HCT116 (cell line): ENCODE measurements at places on chromosomes 13 and 19. TPM values are rescaled to one million over a fixed set of nuclear protein-coding genes. Genes with fewer than 3 reads are reported as not detected.

The GEMIN7 gene
- total RNA-seq: 35.4 TPM

The ZNF99 gene
- total RNA-seq: not detected

The LENG9 gene
- 9.0 TPM for total RNA-seq

The FXYD5 gene
- total RNA-seq: 123 TPM

The RASL11A gene
- total RNA-seq: 5.0 TPM

The ZNF221 gene
- total RNA-seq: 2.5 TPM

The KLK2 gene
- not detected for total RNA-seq

The COG6 gene
- total RNA-seq: 33.6 TPM

GRCh38 chr19:35310811-35311465 is 18.0 kb upstream of the CD22 start:
- no peak overlapping the region for H3K27ac ChIP-seq
- H3K4me3 ChIP-seq: no peak overlapping the region
- no peaks in the 10 kb centered on the region for H3K36me3 ChIP-seq
- H3K27me3 ChIP-seq: no peaks in the 10 kb centered on the region

GRCh38 chr13:23129331-23129730 is 51.4 kb upstream of the SGCG start:
- no peaks in the 10 kb centered on the region for H3K36me3 ChIP-seq
- no peak for DNase-seq
- no peaks in the 10 kb centered on the region; the same call in 1 of the 2 replicates for H3K27me3 ChIP-seq

- H3K4me3 ChIP-seq: no peak overlapping the region
- peaks cover 5% of the 10 kb centered on the region; the same call in 1 of the 2 replicates for H3K36me3 ChIP-seq
- DNase-seq: no peak
- no peaks in the 10 kb centered on the region for H3K27me3 ChIP-seq
These were observed 9.7 kb upstream of the LENG8 start for GRCh38 chr19:54439174-54439851.

GRCh38 chr13:50552424-50552966 is 291.0 kb downstream of the DLEU7 start:
- H3K36me3 ChIP-seq: no peaks in the 10 kb centered on the region
- no peak overlapping the region for H3K27ac ChIP-seq
- DNase-seq: no peak
- H3K4me3 ChIP-seq: no peak overlapping the region
- H3K4me1 ChIP-seq: no peaks in the 10 kb centered on the region

GRCh38 chr19:58562122-58563033 is 4.0 kb upstream of the UBE2M start:
- 0 out of 2 replicates have a peak overlapping the region, but pooled peaks have one; percentile 4 for H3K27ac ChIP-seq
- no peaks in the 10 kb centered on the region for H3K27me3 ChIP-seq
- peaks cover 6% of the 10 kb centered on the region for H3K4me1 ChIP-seq

GRCh38 chr19:16671652-16672274 is 10.8 kb downstream of the TMEM38A start:
- H3K36me3 ChIP-seq: no peaks in the 10 kb centered on the region
- H3K4me1 ChIP-seq: no peaks in the 10 kb centered on the region
- no peak overlapping the region for H3K4me3 ChIP-seq
- no peak overlapping the region for H3K27ac ChIP-seq
- DNase-seq: no peak
- H3K27me3 ChIP-seq: no peaks in the 10 kb centered on the region

DNA sequence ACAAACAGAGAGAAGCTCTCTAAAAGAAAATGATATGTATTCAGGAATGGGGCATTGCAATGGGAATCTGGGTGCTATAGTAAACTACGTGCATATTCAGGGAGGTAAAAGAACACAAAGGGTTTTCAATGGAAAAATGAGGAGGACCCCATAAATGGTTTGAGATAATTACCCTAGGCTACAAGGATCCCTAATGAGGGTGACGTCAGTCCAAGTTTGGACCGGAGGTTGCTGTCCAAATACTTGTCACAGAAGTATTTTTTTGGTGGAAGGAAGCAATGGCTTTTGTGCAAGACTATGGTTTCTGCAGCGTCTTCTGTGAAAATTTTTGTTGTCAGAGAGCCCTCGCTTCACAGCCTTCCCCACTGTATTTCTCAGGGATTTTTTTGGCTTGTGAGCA is 995 bp upstream of the CEACAM18 start:
- H3K4me1 ChIP-seq: peaks cover 4% of the 10 kb centered on the region; the same call in 1 of the 2 replicates
- H3K4me3 ChIP-seq: no peak overlapping the region
- DNase-seq: no peak
- no peaks in the 10 kb centered on the region for H3K36me3 ChIP-seq
- no peak overlapping the region for H3K27ac ChIP-seq

- peaks cover 8% of the 10 kb centered on the region; the same call in 1 of the 2 replicates for H3K27me3 ChIP-seq
- peaks cover 15% of the 10 kb centered on the region for H3K4me1 ChIP-seq
- no peak overlapping the region for H3K27ac ChIP-seq
- H3K36me3 ChIP-seq: no peaks in the 10 kb centered on the region
- DNase-seq: peak; percentile 33
These were observed 18.0 kb downstream of the KLK4 start for GRCh38 chr19:50893047-50893736.

DNA sequence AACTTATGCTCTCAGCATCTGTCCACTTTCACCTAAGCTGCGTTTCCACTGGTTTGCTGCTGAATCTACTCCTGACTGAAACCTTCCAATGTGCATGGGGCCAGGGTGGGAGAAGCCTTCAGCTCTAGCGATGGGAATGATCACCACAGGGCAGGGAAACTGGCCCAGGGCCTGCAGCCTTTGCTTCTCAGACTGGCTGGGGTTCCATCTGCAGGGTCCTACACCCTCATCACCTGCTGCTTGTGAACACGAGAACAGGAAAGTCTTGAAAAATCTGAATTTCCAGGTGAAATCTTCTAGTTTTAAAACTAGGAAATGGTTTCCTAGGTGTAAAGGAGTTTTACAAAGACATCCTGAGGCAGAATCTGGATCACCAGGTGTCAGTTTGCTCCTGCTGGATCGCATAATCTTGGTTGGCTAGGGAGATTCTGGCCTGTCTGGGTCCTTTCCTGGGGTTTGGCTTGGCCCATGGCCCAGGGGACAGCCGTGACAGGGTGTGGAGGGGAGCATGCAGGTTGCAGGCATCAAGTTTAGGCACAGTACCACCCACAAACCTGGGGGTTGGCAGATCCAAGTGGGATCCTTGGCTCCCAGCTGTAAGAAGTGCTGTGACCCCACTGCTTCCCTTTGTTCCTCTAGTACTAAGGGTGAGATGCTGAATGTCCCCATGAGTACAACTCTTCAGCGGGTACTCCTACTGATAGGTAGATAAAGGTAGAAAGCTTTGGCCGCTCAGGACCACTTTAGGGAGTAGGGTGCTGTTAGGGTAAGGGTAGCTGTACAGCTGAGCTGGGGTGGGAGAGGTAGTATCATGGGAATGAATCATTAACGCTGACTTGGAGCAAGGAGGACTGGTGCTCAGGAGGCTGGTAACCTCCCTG is 1.8 kb upstream of the UBE2M start:
- peaks cover 39% of the 10 kb centered on the region for H3K4me1 ChIP-seq
- no peaks in the 10 kb centered on the region for H3K27me3 ChIP-seq
- peak overlapping the region; percentile 74 for H3K4me3 ChIP-seq
- peak overlapping the region; percentile 98 for H3K27ac ChIP-seq

DNA sequence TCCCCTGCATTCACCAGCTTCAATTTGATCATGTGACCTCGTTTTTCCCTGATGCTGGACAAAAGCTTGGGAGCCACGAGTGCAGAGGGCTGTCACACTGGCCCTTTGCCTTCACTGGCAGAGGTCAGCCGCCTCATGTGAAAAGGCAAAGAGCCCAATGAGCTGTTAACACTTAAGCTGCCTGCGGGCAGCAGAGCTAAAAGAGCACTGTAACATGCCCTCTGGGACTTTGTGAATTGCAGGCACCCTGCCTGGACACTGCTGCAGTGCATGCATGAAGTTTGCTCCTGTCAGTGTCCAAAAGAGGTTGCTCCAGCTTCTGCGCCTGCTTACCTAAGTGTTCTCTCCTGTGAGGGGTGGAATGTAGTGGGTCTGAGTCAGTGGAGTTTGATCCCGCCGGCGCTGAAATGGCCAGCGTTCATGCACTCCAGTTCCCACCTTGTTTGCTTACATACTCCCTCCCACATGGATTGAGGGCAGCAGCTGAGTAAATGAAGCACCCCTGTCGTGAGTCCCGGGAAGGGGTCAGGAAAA is 193.7 kb downstream of the RFC3 start:
- no peak overlapping the region for H3K4me3 ChIP-seq
- no peak overlapping the region for H3K27ac ChIP-seq
- H3K36me3 ChIP-seq: no peaks in the 10 kb centered on the region
- no peaks in the 10 kb centered on the region for H3K27me3 ChIP-seq

GRCh38 chr13:43326100-43326499 is 302.7 kb downstream of the DNAJC15 start:
- H3K27ac ChIP-seq: no peak overlapping the region
- H3K4me3 ChIP-seq: no peak overlapping the region
- no peak for DNase-seq
- H3K36me3 ChIP-seq: no peaks in the 10 kb centered on the region
- H3K27me3 ChIP-seq: no peaks in the 10 kb centered on the region; the same call in 1 of the 2 replicates
- no peaks in the 10 kb centered on the region for H3K4me1 ChIP-seq

GRCh38 chr13:100738176-100738855 is 63.7 kb upstream of the TMTC4 start:
- H3K36me3 ChIP-seq: no peaks in the 10 kb centered on the region
- no peaks in the 10 kb centered on the region for H3K27me3 ChIP-seq
- H3K4me1 ChIP-seq: no peaks in the 10 kb centered on the region
- H3K27ac ChIP-seq: no peak overlapping the region

- no peaks in the 10 kb centered on the region for H3K27me3 ChIP-seq
- H3K4me3 ChIP-seq: no peak overlapping the region
- no peaks in the 10 kb centered on the region for H3K4me1 ChIP-seq
- no peaks in the 10 kb centered on the region for H3K36me3 ChIP-seq
- no peak for DNase-seq
- H3K27ac ChIP-seq: no peak overlapping the region
These were observed 53.0 kb downstream of the EDNRB start for GRCh38 chr13:77865622-77866021.

DNA sequence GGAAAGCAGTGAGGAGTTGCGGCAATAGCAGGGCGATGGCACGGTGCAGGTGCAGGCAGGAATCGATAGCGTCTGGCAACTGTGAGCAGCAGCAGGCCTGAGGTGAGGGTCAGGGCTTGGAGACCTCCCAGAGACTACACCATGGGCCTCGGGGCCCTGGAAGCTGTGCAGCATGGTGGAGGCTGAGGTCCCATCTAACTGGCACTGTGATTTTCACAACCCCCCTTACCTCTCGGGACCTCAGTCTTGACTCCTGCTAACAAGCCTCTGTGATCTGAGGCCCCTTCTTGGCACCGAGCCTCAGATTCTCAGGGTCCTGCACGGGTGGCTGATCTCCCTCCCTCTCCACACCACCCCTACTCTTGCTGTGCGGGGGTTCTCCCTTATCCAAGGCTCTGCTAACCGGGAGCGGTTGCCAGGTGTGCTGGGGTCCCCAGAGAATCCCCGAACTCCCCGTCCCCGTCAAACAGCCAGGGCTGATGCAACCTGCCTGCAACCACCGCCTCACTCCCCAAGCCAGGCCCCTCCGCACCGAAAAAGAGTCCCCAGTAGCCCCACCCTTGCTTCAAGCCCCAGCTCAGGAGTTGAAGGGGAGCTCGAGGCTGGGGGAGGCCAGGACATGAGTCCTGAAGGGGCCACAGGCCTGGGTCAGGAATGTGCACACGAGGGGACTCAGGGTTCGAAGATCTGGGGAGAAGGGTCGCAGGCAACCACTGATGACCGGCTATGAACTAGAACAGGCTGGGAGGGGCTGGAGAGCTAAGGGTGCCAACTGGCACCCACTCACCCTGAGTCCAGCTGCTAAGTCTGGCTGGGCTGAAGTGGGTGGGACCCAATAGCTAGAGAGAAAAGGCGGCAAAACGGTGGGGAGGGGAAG is 4.8 kb upstream of the ATF5 start:
- no peaks in the 10 kb centered on the region for H3K27me3 ChIP-seq
- DNase-seq: no peak
- no peak overlapping the region for H3K4me3 ChIP-seq
- H3K36me3 ChIP-seq: peaks cover 24% of the 10 kb centered on the region

GRCh38 chr13:37392389-37392788 is 206.2 kb downstream of the POSTN start:
- H3K4me3 ChIP-seq: no peak overlapping the region
- H3K27ac ChIP-seq: no peak overlapping the region
- no peak for DNase-seq
- H3K4me1 ChIP-seq: no peaks in the 10 kb centered on the region

DNA sequence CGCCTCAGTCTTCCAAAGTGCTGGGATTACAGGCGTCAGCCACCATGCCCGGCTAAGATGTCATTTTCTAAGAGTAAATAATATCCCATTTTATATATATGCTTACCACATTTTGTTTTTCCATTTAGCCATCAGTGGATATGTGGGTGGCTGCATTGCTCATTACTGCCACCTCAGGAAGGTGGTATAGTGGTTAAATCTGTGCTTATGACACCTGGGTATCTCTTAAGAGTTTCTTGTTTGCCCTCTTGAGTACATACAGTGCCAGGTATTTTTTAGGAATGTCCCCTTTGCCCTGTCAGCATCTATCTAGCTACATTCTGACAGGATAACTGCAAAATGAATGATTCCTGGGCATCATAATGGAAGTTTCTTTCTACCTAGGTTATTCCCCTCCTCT is 14.6 kb downstream of the ZNF69 start:
- H3K4me3 ChIP-seq: no peak overlapping the region
- no peaks in the 10 kb centered on the region for H3K36me3 ChIP-seq
- no peaks in the 10 kb centered on the region for H3K4me1 ChIP-seq
- H3K27ac ChIP-seq: no peak overlapping the region
- DNase-seq: no peak
- H3K27me3 ChIP-seq: no peaks in the 10 kb centered on the region

DNA sequence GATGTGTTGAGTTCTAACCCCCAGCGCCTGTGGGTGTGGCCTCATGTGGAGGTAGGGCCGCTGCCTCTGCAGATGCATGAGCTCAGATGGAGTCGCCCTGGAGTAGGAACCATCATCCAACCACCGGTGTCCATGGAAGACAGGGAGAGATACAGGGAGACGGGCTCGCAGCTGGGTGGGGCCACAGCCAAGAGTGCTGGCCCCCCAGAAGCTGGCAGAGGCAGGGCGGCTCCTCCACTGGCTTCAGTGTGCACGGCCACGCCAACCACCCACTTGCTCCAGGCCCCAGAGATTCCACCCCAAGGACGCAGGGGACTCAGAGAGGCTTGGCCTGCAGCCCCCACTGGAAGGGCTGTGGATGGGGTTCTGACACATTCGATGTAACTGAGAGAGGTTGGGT is 5.4 kb upstream of the MCF2L start:
- H3K4me3 ChIP-seq: no peak overlapping the region
- H3K27ac ChIP-seq: no peak overlapping the region
- H3K27me3 ChIP-seq: no peaks in the 10 kb centered on the region
- H3K4me1 ChIP-seq: peaks cover 2% of the 10 kb centered on the region; the same call in 1 of the 2 replicates
- DNase-seq: no peak

- no peaks in the 10 kb centered on the region for H3K36me3 ChIP-seq
- H3K4me1 ChIP-seq: no peaks in the 10 kb centered on the region
- DNase-seq: no peak
- no peak overlapping the region for H3K27ac ChIP-seq
- H3K27me3 ChIP-seq: no peaks in the 10 kb centered on the region
These were observed 151.2 kb downstream of the DIAPH3 start for GRCh38 chr13:60012488-60012887.

- peaks cover 13% of the 10 kb centered on the region for H3K4me1 ChIP-seq
- H3K27me3 ChIP-seq: no peaks in the 10 kb centered on the region
- no peak overlapping the region for H3K27ac ChIP-seq
- DNase-seq: peak; percentile 88
- H3K36me3 ChIP-seq: no peaks in the 10 kb centered on the region
These were observed 51.9 kb downstream of the CELF5 start for GRCh38 chr19:3276341-3276799.

GRCh38 chr13:27406178-27406939 is 18.1 kb upstream of the GTF3A start:
- H3K27ac ChIP-seq: no peak overlapping the region
- H3K36me3 ChIP-seq: no peaks in the 10 kb centered on the region
- DNase-seq: no peak
- peaks cover 5% of the 10 kb centered on the region for H3K4me1 ChIP-seq
- no peak overlapping the region for H3K4me3 ChIP-seq
